Stimulated activated CD4-positive, alpha-beta T cell treated with anti-CD3 and anti-CD28 coated beads, Interleukin-1b, Interleukin-23, amount 100 ng/mL, for 1 hour (primary cell): ENCODE measurements at places on chromosomes 3 and 15.

- DNase-seq = no peak
Observed at GRCh38 chr3:174776636-174777035, 82.5 kb upstream of the NAALADL2 start.

GRCh38 chr3:153513236-153513635 is 351.2 kb downstream of the RAP2B start:
- no peak for DNase-seq

DNA sequence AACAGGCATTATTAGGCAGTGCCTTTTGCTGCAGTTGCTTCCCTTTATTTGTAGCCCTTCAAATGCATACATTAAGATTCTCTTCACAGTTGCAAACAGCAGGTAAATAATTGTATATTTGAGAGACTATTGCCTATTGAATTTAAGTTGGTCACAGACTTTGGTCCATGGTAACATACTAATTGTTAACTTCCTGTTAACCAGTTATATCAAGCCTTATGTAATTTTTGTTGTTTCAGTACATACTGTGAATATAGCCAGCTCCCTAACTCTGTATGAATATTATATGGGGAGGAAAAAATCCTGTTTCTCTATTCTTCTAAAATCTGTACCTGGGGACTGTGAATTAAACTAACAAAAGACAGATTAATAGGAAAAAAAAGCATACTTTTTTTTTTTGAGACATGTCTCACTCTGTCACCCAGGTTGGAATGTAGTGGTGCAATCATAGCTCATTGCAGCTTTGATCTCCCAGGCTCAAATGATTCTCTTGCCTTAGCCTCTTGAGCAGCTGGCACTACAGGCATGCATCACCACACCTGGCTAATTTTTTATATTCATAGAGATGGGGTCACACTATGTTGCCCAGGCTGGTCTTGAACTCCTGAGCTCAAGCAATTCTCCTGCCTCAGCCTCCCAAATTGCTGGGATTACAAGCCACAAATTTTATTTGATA is 53.2 kb downstream of the CHL1 start:
- no peak for DNase-seq

GRCh38 chr15:57654153-57654852 is 52.2 kb upstream of the POLR2M start:
- no peak for DNase-seq

- no peak for DNase-seq
Observed at GRCh38 chr15:76823890-76824289, 81.2 kb downstream of the SCAPER start.

DNA sequence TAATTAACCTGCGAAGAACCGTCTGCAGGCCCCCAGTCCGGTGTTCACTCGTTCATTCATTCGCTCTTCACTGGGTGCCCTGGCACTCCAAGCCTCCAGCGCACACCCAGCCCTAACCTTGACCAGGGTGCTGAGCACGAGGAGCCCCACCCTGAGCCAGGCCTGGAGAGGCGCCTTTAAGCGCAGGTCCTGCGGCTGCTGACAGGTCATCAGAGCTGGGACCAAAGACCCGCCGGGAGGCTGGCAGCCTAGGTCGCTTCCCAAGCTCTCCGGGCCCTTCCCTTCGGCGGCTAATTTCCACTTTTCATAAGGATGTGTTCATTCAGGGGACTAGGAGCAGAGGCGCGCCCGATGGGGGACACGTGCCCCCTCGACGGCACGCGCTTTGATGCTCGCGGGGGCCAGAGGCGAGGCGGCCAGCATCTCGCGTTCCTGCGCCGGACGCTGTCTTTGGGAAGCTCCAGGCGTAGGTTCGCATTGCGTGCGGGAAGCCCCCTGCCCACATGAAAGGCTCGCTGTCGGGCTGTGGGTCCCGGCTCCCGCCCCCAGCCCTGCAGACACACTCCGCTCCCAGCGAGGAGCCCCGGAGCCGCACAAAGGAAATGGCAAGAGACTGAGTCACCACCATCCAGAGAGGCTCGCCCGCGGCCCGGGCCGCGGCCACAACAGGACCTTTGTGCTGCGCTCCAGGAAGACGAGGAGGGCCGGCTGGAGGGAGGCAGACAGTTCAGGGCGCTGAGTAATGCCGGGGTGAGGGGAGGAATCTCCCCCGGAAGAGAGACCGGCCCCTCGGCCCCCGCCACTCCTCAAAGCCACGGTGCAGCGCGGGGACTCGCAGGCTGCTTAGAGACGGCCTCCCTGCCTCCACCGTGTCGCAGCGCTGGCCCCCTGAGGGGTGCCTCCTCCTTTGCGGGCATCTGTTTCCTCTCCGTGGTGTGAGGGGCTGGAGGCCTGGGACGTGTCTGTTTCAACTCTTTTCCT is 266.4 kb upstream of the HES1 start:
- no peak for DNase-seq

- DNase-seq = no peak
Observed at GRCh38 chr3:141603473-141604035, 116.7 kb downstream of the RASA2 start.

- DNase-seq = no peak
Observed at GRCh38 chr3:120645083-120645845, 36.8 kb downstream of the HGD start.
